ENCODE measurements at places on chromosomes 13 and 19.

- DNase-seq = no peak
Observed at GRCh38 chr13:39767791-39768517, 112.5 kb downstream of the COG6 start.

DNA sequence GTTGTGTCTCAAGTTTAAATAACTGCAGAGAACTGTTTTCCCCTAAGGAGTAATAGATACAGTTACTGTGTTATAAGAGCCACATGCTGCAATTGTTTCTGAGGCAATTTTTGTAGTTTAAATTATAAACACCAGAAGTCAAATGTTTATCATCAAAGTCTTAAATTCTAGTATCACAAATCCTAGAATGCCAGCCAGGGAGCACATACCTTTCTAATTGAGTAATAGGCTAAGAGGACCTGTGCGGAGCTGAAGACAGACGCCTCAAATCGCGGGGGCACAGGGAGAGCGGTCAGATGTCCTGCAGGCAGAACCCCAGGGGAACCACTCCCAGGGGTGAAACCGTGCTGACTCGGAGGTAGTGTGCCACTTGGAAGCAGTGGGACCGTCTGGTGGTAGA is 65.2 kb upstream of the TNFRSF19 start:
- no peak for DNase-seq

- DNase-seq = no peak
Observed at GRCh38 chr13:30169442-30169841, 137.9 kb downstream of the KATNAL1 start.

DNA sequence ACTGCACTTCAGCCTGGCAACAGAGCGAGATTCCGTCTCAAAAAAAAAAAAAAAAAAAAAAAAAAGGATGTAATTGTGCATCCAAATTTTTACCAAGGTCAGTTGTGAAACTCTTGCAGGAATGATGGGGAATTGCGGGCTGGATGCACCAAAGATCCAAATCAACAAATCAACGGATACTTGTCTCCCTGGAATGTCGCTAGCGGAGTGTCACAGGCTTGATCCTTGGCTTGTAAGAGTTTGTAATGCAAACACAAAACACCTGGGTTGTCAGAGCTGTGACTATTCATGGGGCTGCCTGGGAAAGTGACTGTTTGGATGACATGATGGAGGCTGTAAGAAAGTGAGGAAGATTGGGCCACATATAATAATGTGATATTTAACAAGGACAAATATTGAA is 4.2 kb downstream of the KANK3 start:
- no peak for DNase-seq

GRCh38 chr19:1862424-1863327 is 703 bp downstream of the KLF16 start:
- peak; percentile 77 for DNase-seq

DNA sequence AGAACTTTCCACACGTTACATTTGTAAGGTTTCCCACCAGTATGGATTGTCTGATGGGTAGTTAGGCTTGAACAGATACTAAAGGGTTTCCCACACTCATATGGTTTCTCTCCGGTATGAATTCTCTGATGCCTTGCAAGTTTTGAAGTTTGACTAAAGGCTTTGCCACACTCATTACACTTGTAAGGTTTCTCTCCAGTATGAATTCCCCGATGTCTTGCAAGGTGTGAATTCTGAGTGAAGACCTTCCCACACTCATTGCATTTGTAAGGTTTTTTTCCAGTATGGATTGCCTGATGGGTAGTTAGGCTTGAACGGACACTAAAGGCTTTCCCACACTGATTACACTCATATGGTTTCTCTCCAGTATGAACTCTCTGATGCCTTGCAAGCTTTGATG is 7.6 kb upstream of the ZNF415 start:
- no peak for DNase-seq

GRCh38 chr19:18274219-18274780 is at the start of gene IQCN:
TSS of gene IQCN (minus strand) at chr19:18274452. CDS start at chr19:18269478, 4,974 bp downstream.
- no peak for DNase-seq

GRCh38 chr13:80931118-80931517 is 590.2 kb upstream of the SPRY2 start:
- no peak for DNase-seq

- no peak for DNase-seq
Observed at GRCh38 chr19:49574206-49574755, 6.1 kb downstream of the NOSIP start.

- DNase-seq = peak; percentile 36
Observed at GRCh38 chr19:41792513-41793413, 3.6 kb upstream of the CEACAM3 start.

- no peak for DNase-seq
Observed at GRCh38 chr13:109246001-109246400, 540.4 kb downstream of the IRS2 start.

DNA sequence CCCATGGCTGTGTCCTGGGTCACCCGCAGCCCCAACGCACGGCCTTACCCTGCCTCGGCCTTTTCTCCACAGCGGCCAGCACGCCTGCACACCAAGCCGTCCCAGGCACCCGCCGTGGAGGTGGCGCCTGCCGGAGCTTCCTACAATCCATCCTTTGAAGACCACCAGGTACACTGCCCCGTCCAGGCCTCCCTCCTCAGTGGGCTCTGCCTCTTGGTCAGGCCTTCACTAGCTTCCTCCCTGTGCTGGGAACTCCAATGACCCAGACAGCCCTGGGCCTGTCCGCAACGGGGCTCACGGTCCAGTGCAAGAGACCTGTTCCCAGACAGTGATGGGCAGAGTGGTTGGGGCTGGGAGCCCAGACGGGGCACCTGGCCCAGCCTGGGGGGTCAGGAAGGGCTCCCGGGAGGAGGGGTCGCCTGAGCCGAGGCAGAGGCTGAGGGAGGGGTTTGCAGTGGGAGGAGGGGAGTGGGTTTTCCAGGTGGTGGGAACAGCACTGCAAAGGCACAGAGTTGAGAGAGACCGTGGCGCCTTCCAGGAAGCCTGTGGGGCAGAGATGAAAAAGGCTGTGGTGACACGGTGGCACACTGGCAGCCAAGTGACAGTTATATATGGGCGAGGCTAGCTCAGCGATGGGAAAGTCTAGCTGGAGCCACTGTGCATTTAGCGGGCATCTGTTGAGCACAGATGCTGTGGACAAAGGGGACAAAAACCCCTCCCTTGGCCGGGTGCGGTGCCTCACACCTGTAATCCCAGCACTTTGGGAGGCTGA is 7.3 kb downstream of the NOP53 start:
- DNase-seq = no peak

Measured in H54 (cell line).